ENCODE measurements at places on chromosomes 5 and 9.
A peak's percentile ranks its signal among the peaks of the same experiment; 100 is the strongest.

GRCh38 chr5:32489791-32490562 is 45.4 kb upstream of the ZFR start:
- DNase-seq, result peak; percentile 97

DNA sequence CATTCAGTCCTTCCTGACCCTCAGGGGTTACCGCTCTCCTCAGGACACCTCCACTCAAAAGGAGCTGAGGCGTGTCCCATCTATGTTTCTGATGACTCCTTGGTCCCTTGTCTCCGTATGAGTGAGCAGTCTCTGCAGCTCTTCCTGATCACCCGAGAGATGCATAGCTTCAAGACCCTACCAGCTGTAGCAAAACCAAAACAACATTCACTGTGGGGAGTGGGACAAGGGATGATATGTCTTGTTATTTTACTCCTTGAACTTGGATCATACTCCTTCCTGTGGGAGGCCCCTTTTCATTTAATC is 14.4 kb downstream of the GLDC start:
- no peak for DNase-seq

- DNase-seq, result no peak
These were observed 164.5 kb downstream of the COL23A1 start for GRCh38 chr5:178425621-178426068.

- no peak for DNase-seq
These were observed 292.1 kb upstream of the ELAVL2 start for GRCh38 chr9:24118190-24118589.
